ENCODE measurements at places on chromosomes 11 and 22.

GRCh38 chr11:33742249-33742851, 6.1 kb upstream of the CD59 start:
- DNase-seq = no peak

- no peak for DNase-seq
Measured at GRCh38 chr11:69204246-69204940, 48.7 kb downstream of the SMIM38 start.

DNA sequence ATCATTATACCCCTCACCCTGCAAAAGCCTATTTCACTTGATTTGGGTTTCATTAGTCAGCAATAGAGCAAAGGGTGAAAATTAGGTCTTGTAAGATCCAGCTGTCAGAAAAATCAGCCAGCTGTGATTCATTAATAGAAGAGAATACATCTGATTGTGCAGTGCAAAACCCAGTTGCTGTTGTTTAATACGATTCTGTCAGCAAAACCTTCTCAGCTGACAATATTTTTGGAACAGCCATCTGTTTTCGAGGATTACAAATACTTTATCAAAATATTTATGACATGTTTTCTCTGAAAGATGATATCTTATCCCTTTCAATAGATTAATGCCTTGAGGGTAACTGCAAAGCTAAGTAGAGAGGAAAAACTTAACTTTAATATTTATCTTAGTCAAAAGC, 1354.0 kb upstream of the RAG2 start:
- DNase-seq = no peak

DNA sequence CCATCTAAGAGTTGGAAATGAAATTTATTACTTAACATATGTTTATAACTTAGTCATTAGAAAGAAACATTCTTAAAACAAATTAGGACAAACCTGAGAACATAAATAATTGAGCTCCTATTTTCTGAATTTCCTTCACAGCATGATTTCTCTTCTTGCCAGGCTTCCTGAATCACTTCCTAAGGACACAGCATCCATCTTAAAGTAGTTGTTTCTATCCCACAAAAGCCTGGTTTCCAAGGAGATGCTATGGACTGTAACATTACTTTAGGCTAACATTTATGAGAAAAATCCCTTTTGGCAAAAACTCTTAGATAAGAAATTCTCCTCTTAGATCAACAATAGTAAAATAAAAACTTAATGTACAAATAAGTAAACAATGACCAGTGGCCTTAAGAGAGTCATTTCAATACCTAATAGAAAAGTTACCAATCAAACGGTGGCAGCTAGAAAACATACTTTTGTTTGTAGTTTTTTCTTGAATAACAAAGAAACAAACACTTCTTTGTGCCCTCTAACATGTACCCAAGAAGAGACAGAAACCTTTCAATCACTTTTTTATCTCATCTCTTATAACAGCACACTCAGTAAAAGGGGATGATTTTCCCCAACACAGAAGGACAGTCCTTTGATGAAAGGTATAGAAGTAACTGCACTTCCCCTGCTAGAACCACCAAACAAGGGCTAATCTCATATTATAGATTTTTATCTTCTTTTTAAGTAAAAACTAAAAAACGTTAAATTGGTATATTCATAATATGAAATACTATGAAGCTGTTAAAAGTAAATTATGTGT, 74.5 kb downstream of the TTC28 start:
- DNase-seq = no peak

GRCh38 chr11:45927684-45928413, 5.4 kb downstream of the LARGE2 start:
- DNase-seq = no peak

- no peak for DNase-seq
Measured at GRCh38 chr22:29313576-29314466, 1.7 kb downstream of the RASL10A start.

DNA sequence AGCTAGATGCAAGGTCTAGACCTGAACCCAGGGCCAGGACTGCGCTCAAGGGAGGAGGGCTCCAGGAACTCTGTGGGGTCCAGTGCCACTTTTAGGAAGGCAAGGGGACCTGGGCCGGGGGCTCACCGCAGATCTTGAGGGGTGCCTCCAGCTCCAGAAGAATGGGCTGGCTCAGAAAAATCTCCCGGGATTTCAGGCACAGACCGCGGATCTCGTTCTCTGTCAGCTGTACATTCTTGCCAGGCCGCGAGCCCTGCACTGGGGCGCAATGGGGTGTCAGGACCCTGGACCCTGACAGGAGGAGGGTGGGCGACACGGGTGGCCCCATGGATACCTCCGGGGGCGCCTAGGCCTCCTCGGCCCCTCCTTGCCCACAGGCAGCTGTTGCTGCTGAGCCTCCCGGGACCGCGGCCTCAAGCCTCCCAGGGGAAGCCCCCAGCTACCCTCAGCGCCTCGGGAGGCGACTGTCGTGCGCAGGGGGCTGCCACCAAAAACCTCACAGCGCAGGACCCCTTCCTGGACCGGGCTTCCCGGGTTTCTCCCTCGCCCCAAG, 640 bp downstream of the PPP1CA start:
- DNase-seq = no peak

DNA sequence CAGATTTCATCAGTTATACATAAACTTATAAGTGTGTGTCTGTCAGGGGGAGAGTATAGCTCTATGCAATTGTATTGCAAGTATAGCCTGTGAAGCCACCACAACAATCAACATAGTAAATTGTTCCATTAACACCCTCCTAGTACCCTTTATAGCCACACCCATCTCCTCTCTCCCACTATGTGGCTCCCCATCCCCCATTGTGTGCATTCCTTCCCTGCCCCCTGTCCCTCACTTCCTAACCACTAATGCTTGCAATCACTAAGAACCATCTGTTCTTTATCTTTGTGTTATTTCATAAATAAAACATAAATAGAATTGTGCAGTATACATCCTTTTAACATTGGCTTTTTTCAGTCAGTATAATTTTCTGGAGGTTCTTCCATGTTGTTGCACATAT, 83.1 kb upstream of the SLC5A12 start:
- no peak for DNase-seq

GRCh38 chr22:44211256-44211945, 30.7 kb downstream of the PARVG start:
- no peak for DNase-seq

Measured in HL-60 (cell line).